ENCODE measurements at places on chromosomes 2 and 18.
A peak's percentile ranks its signal among the peaks of the same experiment; 100 is the strongest.

- peak; percentile 43 for DNase-seq
Measured at GRCh38 chr2:56183643-56184499, at the start of gene CCDC85A. Gene CCDC85A, plus strand, starts transcription at chr2:56183990. Its CDS starts 635 bp downstream, at chr2:56184625.

DNA sequence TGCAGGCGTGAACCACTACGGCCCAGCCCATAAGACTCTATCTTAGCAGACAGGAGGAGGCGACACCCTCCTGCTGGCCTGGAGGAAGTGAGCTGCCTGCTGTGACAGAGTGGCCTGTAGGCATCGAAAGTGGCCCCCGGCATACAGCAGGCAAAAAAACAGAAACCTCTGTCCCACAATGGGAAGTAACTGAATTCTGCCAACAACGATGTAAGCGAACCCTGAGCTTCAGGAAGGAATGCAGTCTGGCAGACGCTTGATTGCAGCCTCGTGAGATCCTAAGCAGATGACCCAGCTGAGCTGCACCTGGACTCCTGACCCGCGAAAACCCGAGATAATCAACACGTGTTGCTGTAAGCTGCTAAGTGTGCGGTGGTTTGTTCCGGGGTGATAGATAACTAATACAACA lies 13.6 kb downstream of the MRO start:
- DNase-seq, result no peak

GRCh38 chr2:224286923-224287322 lies 115.0 kb downstream of the FAM124B start:
- no peak for DNase-seq

GRCh38 chr2:209125291-209125690 lies 298.6 kb upstream of the MAP2 start:
- no peak for DNase-seq
